ENCODE measurements at places on chromosomes 4 and X.

GRCh38 chrX:19388741-19389140 is 45.0 kb downstream of the PDHA1 start:
- no peak for DNase-seq

DNA sequence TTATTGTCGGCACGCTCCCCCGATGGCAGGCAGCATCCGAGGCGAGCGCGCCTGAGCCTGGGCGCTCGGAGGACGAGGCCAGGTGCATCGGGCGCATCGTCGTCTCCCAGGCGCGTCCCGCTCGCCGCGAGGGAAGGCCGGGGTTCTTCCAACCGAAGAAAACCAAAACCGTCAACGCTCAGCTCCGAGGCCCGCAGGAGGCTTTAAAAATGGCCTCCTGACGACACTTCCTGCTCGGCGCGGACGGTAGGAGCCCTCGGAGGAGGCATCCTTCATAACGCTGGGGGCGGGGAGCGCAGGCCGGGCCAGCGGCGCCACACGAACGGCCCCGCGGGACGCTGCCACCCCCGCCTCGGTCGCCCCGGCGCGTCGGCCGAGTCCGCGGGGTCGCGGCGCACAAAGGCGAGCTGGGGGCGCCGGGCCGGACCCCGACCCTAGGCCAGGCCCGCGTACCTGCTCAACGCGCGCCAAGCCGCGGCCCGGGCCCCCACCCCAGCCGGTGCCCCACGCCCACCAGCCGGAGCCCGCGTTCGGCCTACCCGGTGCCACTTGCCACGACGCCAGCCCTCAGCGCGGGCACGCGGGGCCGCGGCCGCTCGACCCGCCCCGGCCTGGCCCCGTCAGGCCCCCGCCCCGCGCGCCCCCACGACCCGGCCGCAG is 501 bp downstream of the ZNF518B start:
- no peak for DNase-seq

DNA sequence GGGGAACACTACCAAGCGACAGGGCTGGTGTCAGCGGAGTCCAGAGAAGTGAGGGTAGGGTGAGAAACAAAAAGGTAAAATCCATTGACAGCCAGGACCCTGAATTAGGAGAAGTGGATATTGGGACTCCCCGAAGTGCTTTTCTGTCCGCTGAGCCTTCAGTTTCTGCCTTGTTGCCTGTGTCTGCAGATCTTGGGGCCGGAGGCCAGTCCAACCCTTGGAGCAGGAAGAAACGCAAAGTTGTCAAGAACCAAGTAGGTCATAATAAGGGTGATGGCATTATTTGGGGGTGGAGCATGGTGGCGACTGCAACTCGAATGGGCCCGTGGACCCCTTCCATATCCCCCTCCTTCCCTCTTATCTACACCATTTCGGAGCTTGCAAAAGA is 1.0 kb downstream of the ARMCX1 start:
- no peak for DNase-seq

DNA sequence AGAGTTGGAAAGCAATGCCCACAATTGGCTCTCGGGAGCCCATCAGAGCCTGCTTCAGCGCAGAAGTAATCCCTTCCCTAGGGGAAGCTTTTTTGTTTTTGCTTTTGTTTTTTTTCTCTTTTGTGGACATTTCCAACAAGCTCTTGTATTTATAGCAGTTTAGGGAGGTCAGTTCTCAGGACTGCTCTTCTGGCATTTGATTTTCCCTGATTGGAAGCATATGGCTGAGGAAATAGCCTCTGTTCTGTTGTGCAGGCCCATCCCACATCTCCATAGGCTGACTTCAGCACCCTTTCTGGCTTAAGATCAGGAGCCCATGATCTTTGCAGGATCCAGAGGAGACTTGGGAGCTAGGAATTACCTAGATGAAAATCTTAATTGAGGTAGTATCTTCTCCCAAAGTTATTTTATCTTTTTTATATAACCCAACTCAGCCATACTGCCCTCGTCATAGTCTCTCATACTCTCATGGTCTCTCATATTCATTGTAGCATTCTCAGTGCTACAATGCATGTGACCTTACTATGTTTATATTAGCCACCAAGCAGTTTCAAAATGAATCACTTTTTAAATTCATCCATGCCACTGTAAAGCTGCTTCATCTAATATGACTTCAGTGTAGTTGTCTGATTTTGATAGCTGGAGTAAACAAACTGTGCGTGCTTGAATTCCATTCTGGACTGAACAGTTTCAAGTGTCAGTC is 16.7 kb downstream of the PAGE4 start:
- DNase-seq = no peak

DNA sequence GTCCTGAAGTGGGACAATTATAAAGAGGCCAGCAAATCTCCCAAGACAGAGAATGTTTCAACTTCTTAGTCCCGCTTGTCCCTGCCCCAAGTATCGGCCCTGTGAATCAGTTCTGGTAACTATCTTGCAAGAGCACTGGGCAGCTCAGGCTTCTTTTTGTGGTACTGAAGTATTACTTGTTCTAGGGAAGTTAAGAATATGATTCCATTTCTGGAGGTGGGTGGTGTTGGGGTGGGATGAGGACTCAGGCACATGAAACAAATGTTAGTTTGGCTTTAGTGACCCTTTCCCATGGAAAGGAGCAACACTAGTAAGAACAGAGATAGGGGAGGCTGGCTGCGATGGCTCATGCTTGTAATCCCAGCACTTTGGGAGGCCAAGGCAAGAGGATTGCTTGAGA is 28.9 kb downstream of the HOPX start:
- DNase-seq = no peak

DNA sequence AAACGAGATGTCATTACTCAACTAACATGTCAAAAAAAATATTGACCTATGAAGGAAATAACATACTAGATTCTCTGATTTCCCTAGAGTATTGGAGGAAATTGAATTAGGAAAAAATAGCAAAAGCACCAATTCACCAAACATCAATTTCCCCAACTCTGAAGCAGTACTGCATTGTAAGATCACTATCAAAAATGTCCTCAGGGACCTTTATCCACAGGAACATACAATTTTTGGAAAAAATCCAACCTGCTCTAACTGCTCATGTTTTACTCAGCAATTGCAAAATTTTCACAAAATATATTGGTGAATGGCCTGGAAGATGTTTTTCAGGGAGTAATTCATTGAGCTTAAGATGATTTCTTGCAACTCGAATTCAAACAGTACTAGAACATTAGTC is 239.0 kb upstream of the GIMD1 start:
- no peak for DNase-seq

- DNase-seq = peak; percentile 70
Observed at GRCh38 chrX:74421036-74421739, at the start of gene SLC16A2. TSS of gene SLC16A2 (plus strand) at chrX:74421493. CDS start at chrX:74421638, 145 bp downstream.

DNA sequence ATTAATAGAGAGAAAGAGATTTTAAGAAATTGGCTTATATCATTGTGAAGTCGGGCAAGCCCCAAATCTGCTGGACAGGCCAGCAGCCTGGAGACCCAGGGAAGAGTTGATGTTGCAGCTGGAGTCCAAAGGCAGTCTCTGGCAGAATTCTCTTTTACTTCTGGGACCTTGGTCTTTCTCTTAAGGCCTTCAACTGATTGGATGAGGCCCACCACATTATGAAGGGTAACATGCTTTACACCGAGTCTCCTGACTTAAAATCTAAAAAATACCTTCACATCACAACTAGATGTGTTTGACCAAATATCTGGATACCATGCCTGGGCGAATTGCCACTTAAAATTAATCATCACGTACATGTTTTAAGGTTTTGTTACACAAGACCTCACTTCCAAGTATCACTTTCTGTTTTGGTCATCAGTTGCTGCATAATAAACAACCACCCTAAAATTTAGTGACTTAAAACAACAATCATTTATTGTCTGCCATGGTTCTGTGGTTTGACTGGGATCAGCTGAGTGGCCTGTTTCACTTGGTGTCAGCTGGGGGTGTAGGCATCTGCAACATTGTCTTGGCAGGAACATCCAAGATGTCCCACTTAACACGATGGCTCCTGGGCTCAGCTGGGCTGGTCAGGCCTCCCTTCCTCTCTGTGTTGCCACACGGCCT is 3.4 kb downstream of the CD38 start:
- no peak for DNase-seq

DNA sequence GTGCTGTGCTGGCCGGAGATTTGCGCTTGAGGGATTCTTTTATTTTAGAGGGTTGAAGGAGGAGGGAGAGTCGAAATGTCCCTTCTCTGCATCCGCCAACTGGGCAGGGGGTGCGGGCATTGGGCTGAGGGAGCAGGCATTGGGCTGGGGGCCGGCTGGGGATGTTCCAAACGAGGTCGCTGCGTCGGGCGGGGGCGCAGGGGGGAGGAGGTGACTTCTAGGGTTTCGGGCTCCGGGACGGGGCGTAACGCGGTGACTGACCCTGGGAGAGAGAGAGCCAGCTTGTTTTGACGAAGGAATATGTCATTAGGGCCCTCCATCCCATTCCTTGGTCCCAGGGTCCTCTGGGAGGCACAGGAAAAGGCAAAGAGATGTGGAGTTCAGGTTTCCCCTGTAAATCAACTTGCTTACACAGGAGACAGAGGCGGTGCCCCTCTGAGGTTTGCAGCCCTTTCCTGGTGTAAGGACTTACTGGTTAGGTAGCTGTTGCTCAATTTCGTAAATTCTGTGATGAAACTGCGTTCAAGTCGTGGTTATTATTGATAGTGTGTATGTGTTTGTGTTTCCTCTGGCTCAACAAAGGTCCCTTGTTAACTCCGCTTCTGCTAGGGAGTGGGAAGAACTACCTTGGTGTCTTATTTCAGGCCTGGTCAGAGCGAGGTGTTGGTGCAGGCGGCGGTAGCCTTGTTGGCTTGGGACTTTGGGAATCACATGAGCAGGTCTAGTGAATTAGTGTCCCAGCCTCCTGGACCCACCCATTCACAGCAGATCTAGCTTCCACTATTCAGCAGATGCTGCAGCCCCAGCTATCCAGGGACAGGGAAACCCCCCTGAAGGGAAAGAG is 716 bp downstream of the FHIP1A start:
- no peak for DNase-seq

DNA sequence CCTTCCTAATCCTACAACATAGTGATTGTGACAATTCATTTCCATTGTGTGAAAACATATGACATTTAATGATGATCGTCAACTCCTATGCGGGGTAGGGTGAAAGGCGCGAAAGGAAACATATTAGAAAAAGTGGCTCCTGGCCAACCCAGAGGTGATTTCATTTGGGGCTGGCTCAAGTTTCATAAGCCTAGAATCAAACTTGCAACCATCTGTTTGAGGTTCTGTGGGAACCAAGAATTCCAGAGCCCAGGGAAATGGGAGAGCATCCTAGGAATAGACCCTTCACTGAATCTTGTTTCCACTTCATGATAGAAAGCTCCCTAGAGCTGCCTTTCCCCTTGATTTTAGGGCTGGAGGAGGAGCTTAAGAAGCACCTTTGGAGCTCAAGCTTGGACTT is 101.3 kb upstream of the EGFL6 start:
- DNase-seq = no peak

DNA sequence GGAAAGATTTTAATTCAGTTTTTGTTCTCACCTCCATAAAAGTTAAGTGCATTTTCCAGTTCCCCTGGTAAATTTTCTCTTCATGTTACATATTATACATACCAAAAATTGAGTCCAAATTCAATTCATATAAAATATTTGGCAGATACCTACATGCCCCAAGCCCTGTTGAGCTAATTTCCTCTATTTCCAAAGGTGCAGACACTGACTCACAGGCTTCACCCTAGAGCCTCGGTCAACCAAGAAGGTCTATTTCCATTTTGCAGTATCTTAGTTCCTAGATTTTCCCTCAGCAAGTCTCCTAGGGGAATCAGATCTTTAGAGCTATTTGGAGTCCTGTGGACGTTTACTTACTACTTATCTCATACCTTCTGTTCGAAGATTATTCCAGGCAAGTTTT is 174.4 kb downstream of the TSPAN5 start:
- no peak for DNase-seq

Measured in AG08395 (cell line).